Epithelial cell of proximal tubule (primary cell): ENCODE measurements at places on chromosomes 3 and 15. TPM values are rescaled to one million over a fixed set of nuclear protein-coding genes. Genes with fewer than 3 reads are reported as not detected.

The KBTBD13 gene
- total RNA-seq, result not detected in 2 replicates

The GOLGA6L9 gene
- 0.72 and 2.5 TPM in 2 replicates for total RNA-seq

The CCDC191 gene
- total RNA-seq, result 1.2 and 2.1 TPM in 2 replicates

The IL5RA gene
- not detected in 2 replicates for total RNA-seq

The CLDN1 gene
- 155 and 169 TPM in 2 replicates for total RNA-seq

The SNTN gene
- total RNA-seq, result not detected in 2 replicates

The NEK10 gene
- 0.06 and 0.07 TPM in 2 replicates for total RNA-seq

The OGG1 gene
- 22.0 and 27.4 TPM in 2 replicates for total RNA-seq

The CCDC80 gene
- 11.6 and 12.2 TPM in 2 replicates for total RNA-seq

The KCNMB3 gene
- total RNA-seq, result 0.40 and 1.2 TPM in 2 replicates

The KLF13 gene
- 20.5 and 66.2 TPM in 2 replicates for total RNA-seq

The CX3CR1 gene
- total RNA-seq, result not detected in 2 replicates

The NUP210 gene
- total RNA-seq, result 40.1 and 56.9 TPM in 2 replicates

The MUSTN1 gene
- not detected in 2 replicates for total RNA-seq

The HEXA gene
- 63.4 and 82.7 TPM in 2 replicates for total RNA-seq

The NME9 gene
- 0.43 TPM in 1 of 2 replicates, not detected in the other for total RNA-seq

The TICRR gene
- total RNA-seq, result 12.0 and 13.1 TPM in 2 replicates

The KNL1 gene
- total RNA-seq, result 23.9 and 31.3 TPM in 2 replicates

The P2RY13 gene
- not detected in 2 replicates for total RNA-seq

The SCAP gene
- 52.8 and 61.7 TPM in 2 replicates for total RNA-seq

The ADAMTS9 gene
- total RNA-seq, result 16.9 and 92.7 TPM in 2 replicates

The GOLGA8N gene
- total RNA-seq, result 0.29 and 0.46 TPM in 2 replicates

The GUCA1C gene
- 0.23 and 0.58 TPM in 2 replicates for total RNA-seq

The FBXW12 gene
- 0.23 TPM in 1 of 2 replicates, not detected in the other for total RNA-seq

The CYP8B1 gene
- total RNA-seq, result not detected in 2 replicates

The PRICKLE2 gene
- 2.5 and 5.1 TPM in 2 replicates for total RNA-seq

The KATNBL1 gene
- total RNA-seq, result 35.5 and 49.3 TPM in 2 replicates

The RFTN1 gene
- total RNA-seq, result 34.7 and 50.7 TPM in 2 replicates

The KCTD6 gene
- total RNA-seq, result 7.7 and 7.9 TPM in 2 replicates

The CADM2 gene
- total RNA-seq, result not detected in 2 replicates

The CPNE9 gene
- total RNA-seq, result not detected in 2 replicates

The GOLGA6L1 gene
- total RNA-seq, result not detected in 2 replicates

The EIF1B gene
- 10.4 and 14.3 TPM in 2 replicates for total RNA-seq

The TRPM1 gene
- total RNA-seq, result not detected in 2 replicates

The DUOXA1 gene
- 0.46 TPM in 1 of 2 replicates, not detected in the other for total RNA-seq

The IL17RD gene
- 13.2 and 28.2 TPM in 2 replicates for total RNA-seq

The EFCAB12 gene
- total RNA-seq, result not detected in 2 replicates

The UQCC5 gene
- 1.4 and 2.4 TPM in 2 replicates for total RNA-seq

The CAMK2N2 gene
- 0.22 and 0.35 TPM in 2 replicates for total RNA-seq

The SHC4 gene
- 2.2 and 9.3 TPM in 2 replicates for total RNA-seq

The VIPR1 gene
- 0.43 TPM in 1 of 2 replicates, not detected in the other for total RNA-seq

The CLDN18 gene
- not detected in 2 replicates for total RNA-seq

The ZNF445 gene
- total RNA-seq, result 3.6 and 4.3 TPM in 2 replicates

The ARHGAP11A gene
- total RNA-seq, result 35.5 and 42.4 TPM in 2 replicates

The ACAA1 gene
- 37.8 and 56.9 TPM in 2 replicates for total RNA-seq

The POPDC2 gene
- total RNA-seq, result 0.06 and 0.51 TPM in 2 replicates

The MTFMT gene
- total RNA-seq, result 22.1 and 27.1 TPM in 2 replicates

The SPINK8 gene
- total RNA-seq, result not detected in 2 replicates

The FETUB gene
- total RNA-seq, result 0.36 TPM in 1 of 2 replicates, not detected in the other

The GP5 gene
- total RNA-seq, result 0.14 TPM in 1 of 2 replicates, not detected in the other

The LAMB2 gene
- total RNA-seq, result 116 and 232 TPM in 2 replicates

The B3GALNT1 gene
- total RNA-seq, result 17.1 and 34.7 TPM in 2 replicates

The GOLGA8T gene
- total RNA-seq, result not detected in 2 replicates

The CACNA2D3 gene
- total RNA-seq, result 0.14 and 1.3 TPM in 2 replicates

The STARD5 gene
- 0.63 and 1.1 TPM in 2 replicates for total RNA-seq
